ENCODE measurements at places on chromosomes 16 and 17.

GRCh38 chr16:86033971-86034370 lies 135.0 kb downstream of the IRF8 start:
- no peak for DNase-seq

- DNase-seq: no peak
These were observed 37.0 kb downstream of the NPLOC4 start for GRCh38 chr17:81599719-81600486.

DNA sequence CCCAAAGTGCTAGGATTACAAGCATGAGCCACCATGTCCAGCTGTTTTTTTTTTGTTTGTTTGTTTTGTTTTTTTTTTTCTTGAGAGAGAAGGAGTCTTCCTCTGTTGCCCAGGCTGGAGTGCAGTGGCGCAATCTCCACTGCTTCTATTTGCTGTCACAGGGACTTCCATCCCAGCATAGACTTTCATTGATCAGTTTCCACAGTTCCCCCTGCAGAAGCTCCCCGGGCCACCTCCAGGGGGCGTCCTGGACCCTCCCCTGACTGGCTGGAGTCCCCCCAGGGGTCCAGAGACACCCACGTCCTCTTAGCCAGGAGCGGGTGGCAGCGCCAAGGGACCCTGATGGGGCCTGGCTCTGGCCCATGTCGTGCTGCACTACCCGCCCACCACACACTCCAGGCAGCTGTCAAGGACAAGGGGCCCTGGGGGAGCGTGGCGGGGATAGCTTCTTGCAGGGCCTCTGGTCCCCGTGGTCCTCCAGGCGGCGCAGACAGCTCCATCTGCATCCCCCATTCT lies 3.1 kb upstream of the NPW start:
- no peak for DNase-seq

- no peak for DNase-seq
These were observed 18.8 kb downstream of the CLUH start for GRCh38 chr17:2692781-2693135.

- DNase-seq: no peak
These were observed 263.2 kb downstream of the KIF2B start for GRCh38 chr17:54085934-54086333.

DNA sequence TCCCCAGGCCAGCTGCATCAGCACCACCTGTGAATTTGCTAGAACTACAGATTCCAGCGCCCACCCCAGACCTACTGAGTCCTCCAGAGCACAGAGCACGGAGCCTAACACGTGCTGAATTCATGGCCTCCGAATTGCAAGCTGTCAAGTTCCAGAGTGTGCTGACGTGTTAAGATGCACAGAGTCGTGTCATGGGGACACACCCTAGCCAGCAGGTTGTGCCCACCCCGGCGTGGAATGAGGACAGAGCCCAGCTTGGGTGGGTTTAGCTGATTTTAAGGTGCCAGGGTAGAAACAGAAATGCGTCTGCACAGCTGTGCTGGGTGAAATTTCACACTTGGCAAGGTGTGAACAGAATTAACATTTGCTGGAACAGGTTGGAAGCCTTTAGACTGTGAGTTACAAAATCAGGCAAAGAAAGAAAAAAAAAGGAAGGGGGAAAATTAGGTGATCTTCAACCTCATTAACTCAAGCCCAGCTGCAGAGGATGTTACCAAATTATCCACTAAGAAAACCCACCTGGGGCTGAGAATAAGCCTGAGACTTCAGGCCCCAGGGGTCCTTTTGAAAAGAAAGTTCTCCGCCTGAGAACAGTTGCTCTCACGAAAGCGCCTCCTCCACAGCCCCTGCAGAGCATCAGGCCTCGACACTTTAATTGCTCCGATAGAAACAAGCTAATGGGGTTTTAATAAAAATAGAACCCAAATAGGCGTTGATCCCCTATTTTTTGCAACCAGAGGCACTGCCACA lies 27.1 kb downstream of the GINS3 start:
- DNase-seq: no peak

DNA sequence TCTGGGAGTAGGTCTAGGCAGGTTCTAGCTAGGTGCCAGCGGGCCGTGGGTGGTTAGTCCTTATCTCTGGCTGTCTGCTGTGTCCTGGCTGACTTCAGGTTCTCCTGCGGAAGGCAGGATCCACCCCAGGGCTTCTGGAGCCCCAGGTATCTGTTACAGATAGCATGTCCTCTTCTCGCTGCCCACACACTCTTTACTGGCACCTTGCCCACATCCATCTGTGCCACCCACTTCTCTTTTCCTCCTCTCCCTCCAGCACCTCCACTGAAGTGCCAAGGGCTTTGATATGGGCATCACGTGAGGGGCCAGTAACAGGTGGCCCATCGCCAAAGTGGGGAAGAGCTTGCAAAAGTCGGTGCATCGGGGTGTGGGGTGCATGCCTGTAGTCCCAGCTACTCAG lies 4.6 kb upstream of the MPP2 start:
- no peak for DNase-seq

DNA sequence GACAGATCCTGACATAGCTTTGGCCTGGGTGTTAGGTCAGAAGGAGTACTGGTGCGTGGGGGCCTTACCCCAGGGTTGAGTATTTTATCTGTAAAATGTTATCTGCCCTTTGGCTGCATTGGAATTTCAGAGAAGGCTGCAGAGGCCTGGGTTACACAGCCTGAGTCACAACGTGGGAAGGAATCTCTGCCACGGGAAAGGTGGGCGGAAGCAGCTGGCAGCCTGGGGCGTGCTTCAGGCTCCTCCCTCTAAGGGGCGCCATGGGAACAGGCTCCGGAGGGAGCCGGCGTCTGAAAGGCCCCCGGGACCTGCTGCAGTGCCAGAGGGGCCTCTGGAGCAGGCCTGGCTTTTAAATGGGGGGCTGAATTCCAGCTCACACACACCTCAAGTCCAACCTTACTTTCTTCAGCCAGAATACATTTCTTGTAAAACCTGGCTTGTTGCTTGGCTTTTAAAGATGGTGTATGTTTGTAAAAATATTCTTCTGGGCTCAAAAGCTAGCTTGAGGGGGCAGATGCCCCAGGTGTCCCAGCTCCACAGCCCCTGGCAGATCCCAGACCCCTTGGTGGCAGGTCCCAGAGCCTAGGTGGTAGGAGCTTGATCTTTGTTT lies 142.2 kb downstream of the RAB11FIP4 start:
- no peak for DNase-seq

- DNase-seq: peak; percentile 86
These were observed 1.2 kb downstream of the CYBC1 start for GRCh38 chr17:82449131-82449882.

GRCh38 chr16:85844786-85845185 lies 45.3 kb downstream of the COX4I1 start:
- no peak for DNase-seq

GRCh38 chr16:88064011-88064888 lies 113.0 kb downstream of the BANP start:
- no peak for DNase-seq

DNA sequence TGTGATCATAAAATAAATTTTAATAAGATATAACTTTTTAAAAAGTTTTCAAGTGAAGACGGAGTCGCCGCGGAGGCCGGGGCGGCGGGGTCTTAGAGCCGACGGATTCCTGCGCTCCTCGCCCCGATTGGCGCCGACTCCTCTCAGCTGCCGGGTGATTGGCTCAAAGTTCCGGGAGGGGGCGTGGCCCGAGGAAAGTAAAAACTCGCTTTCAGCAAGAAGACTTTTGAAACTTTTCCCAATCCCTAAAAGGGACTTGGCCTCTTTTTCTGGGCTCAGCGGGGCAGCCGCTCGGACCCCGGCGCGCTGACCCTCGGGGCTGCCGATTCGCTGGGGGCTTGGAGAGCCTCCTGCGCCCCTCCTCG lies at the start of gene FOXC2:
FOXC2 (plus strand) TSS at position 229 of the 365 bp plus-strand sequence. CDS start 507 bp downstream, outside the sequence.
- DNase-seq: peak; percentile 42

- no peak for DNase-seq
These were observed 5.2 kb upstream of the MRPL38 start for GRCh38 chr17:75909812-75910274.

GRCh38 chr16:4987580-4988374 lies 29.6 kb downstream of the SEC14L5 start:
- no peak for DNase-seq

GRCh38 chr17:17729620-17730249 lies 48.5 kb downstream of the RAI1 start:
- peak; percentile 66 for DNase-seq

- DNase-seq: no peak
These were observed 13.0 kb downstream of the ACTG1 start for GRCh38 chr17:81499601-81499970.

GRCh38 chr16:85722128-85722893 lies 28.6 kb downstream of the C16orf74 start:
- no peak for DNase-seq

DNA sequence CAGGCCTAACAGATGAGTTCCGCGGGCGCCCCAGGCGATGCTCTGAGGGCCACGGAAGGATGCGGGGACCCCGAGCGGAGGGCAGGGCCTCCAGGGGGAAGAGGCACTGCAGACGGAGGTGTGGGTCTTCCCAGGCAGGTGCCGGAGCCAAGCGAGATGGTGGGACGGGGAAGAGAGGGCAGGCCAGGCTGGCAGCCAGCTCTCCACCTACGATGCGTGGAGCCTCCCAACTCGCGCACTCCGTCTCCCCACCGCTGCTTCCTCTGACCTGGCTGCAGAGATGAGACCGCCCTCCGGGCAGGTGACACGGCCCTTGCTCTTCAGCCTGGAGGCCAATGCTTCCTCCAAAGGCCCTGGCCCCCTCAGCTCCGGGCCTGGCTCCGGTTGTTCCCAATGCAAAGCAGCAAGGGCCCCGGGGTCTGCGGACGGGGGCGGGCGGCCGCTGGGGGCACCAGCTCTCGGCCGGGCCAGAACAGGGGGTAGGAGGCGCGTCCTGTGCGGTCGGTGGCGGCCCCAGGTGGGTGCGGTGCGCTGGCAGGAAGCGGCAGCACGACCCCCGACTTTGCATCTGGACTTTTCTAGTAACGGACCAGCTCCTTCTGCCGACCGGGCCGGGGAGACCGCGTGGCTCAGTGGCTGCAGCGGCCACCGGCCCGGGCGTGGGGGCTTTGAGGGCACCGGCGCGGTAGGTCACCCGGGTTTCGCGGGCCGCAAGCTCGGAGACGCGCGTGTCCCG lies 1.5 kb upstream of the SOX8 start:
- DNase-seq: no peak

GRCh38 chr17:8695916-8696415 lies 48.7 kb downstream of the CCDC42 start:
- DNase-seq: no peak

GRCh38 chr16:65679785-65680184 lies 557.9 kb upstream of the CDH11 start:
- no peak for DNase-seq

- DNase-seq: no peak
These were observed 3.3 kb upstream of the RIPOR1 start for GRCh38 chr16:67525176-67525860.

DNA sequence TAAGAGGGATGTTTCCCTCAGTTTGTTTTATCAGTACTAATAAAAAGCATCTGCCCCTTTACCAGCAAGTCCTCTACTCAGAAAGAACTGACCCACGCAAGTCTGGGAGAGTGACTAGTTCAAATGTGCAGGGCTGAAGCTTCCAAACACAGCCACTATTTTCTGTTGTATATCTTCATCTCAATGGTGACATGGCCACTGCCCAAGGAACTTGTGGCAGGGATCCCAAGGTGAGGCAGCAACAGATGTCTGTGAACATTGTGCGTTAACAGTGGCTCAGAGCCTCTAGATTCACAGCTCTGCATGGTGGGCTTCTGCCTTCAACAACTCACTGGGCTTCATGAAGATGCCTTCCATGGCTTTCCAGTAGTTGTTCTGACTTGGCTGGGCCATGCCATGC lies 3.7 kb upstream of the BLTP2 start:
- DNase-seq: no peak

DNA sequence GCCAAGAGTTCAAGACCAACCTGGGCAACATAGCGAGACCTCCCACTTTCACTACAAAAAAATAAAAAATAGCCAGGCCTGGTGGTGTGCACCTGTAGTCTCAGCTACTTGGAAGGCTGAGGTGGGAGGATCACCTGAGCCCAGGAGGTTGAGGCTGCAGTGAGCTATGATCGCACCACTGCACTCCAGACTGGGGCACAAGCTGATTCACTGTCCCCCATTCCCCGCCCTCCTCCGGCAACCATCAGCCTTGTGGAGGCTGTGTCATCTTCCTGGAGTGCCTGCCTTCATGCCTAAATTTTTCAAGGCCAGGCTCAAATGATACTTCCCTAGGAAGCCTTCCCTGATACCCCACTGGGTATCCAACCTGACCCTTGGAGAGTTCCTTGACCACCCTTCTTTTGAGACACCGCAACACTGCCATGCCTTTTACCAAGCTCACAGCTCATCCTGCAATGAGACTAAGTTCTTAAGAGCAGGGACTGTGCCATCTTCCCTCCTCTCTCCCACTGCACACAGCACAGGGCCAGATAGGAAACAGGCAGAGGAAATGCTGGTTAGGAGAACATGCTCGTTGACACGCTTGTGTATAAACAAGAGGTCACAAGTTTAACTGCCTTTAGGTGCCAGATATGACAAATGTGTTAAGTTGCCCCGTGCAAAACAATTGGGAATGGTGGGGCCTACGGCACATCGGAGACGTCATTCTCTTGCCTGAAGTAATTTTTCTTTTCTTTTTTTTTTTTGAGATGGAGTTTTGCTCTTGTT lies 3.9 kb upstream of the SRCAP start:
- no peak for DNase-seq

DNA sequence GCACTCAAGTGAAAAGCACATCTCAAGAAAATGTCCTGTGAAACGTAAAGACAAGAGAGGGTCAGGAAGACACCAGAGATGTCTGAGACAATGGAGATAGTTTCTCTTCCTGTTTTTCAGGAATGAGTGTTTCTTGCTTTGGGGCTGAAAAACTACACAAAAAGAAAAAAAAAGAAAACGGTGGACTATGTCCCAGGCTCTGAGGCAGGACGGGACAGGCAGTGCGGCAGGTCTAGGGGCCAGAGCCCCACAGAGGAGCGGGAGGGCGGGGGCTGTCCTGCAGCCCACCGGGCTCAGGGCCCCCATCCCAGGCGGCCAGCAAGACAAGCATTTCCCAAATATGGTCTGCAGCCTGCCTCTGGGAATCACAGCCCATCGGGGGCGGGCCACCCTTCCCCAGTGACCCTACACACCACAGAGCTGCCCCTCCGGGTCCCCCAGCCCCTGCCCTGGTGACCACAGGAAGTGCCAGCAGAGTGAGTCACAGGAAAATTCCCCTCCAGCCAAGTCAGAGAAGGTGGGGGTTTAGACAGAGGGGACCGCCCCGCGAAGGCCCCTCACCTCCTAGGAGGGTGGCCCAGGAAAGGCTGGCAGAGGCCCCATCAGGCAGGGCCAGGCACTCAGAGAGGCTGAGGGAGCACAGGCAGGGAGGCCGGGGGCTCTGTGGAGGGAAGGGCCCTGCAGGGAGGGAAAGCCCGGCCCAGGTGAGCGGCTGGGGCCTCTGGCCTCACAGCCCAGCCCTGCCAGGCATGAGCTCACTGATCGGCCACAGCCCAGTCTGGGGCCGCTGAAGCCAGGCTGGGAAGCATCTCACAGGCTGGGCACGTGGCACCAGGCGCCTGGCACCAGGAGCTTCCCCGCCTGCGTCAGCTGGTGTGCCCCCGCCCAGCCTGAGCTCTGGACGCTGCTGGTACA lies 6.3 kb downstream of the BCAR1 start:
- no peak for DNase-seq

- peak; percentile 86 for DNase-seq
These were observed at the start of gene ITGAX for GRCh38 chr16:31354394-31355291. TSS of gene ITGAX (plus strand) at chr16:31355176. CDS start at chr16:31355255, 79 bp downstream.

GRCh38 chr17:79959042-79959441 lies 76.6 kb downstream of the TBC1D16 start:
- no peak for DNase-seq

- DNase-seq: no peak
These were observed 17.1 kb upstream of the ZFHX3 start for GRCh38 chr16:73064994-73065545.

GRCh38 chr16:29784901-29785500 lies 5.5 kb upstream of the KIF22 start:
- peak; percentile 79 for DNase-seq

GRCh38 chr16:81645266-81645694 lies 133.8 kb upstream of the PLCG2 start:
- DNase-seq: no peak
